Hepatocyte (in vitro differentiated cells): ENCODE measurements at places on chromosomes 13 and 19. TPM values are rescaled to one million over a fixed set of nuclear protein-coding genes. Genes with fewer than 3 reads are reported as not detected.

DNA sequence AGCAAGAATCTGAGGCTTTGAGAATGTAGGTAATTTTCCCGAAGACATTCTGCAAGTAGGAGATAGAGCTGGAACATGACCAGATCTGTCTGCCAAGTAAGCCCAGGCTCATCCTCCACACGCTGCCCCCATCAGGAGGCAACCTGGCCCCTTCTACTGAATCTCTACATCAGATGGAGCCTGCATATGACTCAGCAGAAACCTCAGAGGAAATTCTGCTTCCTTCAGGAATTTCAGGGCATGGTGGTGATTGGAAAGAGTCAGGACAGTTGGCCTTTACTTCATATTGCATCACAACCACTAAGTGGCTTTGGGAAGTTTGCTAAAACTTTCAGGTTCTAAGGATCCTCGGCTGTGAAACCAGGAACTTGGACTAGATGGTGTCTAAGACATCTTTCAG lies 85.2 kb downstream of the LRRC63 start:
- H3K36me3 ChIP-seq, result no peaks in the 10 kb centered on the region
- H3K4me3 ChIP-seq, result no peak overlapping the region
- peaks cover 7% of the 10 kb centered on the region for H3K4me1 ChIP-seq
- H3K27ac ChIP-seq, result peak overlapping the region; percentile 71
- H3K27me3 ChIP-seq, result no peaks in the 10 kb centered on the region

DNA sequence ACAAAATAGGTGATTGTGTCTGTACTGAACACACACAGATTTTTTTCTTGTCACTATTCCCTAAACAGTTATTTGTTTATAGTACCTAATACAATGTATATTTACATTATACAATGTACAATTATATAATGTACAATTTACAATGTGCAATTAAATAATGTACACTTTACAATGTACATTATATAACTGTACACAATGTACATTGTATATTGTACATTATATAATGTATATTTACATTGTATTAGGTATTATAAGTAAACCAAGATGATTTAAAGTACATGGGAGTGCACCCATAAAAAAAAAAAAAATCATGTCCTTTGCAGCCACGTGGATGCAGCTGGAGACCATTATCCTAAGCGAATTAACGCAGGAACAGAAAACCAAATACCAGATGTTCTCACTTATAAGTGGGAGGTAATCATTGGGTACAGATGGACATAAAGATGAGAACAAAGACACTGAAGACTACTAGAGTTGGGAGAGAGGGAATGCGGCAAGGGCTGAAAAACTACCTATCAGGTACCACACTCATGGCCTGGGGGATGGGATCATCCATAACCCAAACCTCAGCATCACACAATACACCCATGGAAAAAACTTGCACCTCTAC lies 68.1 kb downstream of the ABCC4 start:
- no peak overlapping the region for H3K4me3 ChIP-seq
- no peaks in the 10 kb centered on the region for H3K27me3 ChIP-seq
- DNase-seq, result no peak
- H3K27ac ChIP-seq, result no peak overlapping the region
- H3K4me1 ChIP-seq, result no peaks in the 10 kb centered on the region

The BIVM gene
- total RNA-seq, result 23.4 and 33.5 TPM in 2 replicates

The ATP11A gene
- total RNA-seq, result 21.9 and 30.8 TPM in 2 replicates

The ZNF625 gene
- 9.7 and 10.3 TPM in 2 replicates for total RNA-seq

The SSC5D gene
- total RNA-seq, result 0.04 and 0.80 TPM in 2 replicates

The MYO16 gene
- total RNA-seq, result 0.23 and 2.6 TPM in 2 replicates

The ZNF90 gene
- 8.7 TPM in 2 replicates for total RNA-seq
